Amniotic stem cell (primary cell): ENCODE measurements at places on chromosomes 13 and 19.
A peak's percentile ranks its signal among the peaks of the same experiment; 100 is the strongest.

GRCh38 chr19:53158119-53158656 lies 665 bp downstream of the ZNF347 start:
- DNase-seq = no peak

- DNase-seq = no peak
These were observed 235.5 kb downstream of the GPC6 start for GRCh38 chr13:93462151-93462550.

DNA sequence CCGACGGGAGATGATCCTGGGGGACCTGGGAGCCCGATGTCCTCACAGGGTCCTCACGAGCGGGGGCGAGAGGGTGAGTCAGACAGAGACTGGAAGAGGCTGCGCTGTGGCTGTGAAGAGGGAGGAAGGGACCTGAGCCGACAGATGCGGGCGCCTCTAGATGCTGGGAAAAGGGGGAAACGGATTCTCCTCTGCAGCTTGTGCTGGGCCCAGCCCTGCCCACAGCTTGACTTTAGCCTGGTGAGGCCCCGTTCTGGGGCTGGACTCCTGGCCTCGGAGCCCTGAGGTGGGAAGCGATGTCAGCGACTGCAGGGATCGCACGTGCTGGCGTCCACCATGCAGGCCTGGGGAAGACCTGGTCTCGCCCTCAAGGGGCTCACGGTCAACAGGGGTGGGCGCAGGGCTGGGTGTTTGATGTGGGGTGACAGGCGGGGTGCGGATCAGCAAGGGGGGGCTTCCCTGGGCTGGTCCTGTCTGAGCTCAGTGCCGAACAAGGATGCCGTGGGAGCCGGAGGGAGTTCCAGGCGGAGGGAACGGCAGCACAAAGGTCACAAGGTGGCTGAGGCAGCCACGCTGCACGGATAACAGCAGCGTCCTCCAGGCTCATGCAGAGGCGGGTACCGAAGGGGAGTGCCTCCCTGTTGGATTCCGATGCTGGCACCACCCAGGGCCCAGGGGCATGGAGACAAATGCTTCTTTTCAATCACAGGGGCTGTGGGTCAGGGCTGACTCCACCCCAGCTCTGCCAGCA lies 31.8 kb downstream of the PIP5K1C start:
- no peak for DNase-seq

- no peak for DNase-seq
These were observed 10.4 kb downstream of the BORCS8 start for GRCh38 chr19:19181488-19181998.

GRCh38 chr13:46168341-46168740 lies 13.6 kb downstream of the LCP1 start:
- no peak for DNase-seq

DNA sequence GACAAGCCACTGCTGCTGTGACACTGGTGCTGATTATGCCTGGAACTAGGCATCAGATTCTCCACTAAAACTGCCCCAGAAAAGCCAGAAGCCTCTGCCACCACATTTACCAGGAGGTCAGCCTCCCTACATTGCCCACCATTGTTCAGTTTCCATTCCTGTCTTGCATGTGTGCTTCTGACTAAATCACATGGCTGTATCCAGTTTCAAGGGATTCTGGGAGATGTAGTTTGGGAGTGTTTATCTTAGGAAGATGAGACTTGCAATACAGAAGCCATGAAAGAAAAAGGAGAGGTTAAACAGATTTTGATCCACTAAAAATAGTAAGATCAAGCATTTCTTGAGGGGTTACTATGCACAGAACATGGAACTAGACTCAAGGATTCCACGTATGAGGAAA lies 40.7 kb upstream of the SERPINE3 start:
- DNase-seq = no peak

- DNase-seq = peak; percentile 63
These were observed 20.2 kb upstream of the ERVV-1 start for GRCh38 chr19:52993342-52994178.

DNA sequence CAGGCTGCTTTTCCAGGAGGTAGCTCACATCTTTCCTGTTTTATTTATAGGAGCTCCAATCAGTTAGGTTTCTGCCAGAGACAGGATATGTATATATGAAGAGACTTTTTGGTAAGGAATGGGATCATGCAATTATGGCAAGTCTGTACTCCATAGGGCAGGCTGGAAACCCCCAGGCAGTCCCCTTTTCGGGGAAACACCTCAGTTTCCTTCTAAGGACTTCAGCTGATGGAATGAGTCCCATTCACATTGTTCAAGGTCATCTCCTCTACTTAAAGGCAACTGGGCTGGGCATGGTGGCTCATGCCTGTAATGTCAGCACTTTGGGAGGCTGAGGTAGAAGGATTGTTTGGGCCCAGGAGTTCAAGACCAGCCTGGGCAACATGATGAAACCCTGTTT lies 10.9 kb upstream of the SLC25A42 start:
- DNase-seq = no peak

DNA sequence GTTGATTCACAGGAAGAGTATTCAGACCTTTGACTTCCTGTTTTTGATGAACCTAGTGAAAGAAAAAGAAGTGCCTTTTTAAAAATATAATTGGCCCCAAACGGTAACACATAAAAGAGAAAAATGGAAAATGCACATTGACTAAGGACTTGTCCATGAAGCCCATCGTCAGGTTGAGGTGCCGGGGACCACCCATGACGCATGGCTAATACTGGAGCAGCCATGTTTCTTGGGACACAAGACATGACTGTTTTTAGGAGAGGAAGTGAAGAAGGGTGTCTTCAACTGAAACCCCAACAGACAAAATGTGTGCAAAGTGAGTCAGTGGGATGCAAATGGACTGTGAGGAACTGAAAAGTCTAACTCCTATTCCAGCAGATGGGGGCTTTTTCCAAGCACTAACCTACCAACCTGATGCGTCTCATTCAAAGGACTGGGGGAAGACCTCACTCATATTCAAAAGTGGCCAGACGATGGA lies 459.4 kb downstream of the FOXO1 start:
- no peak for DNase-seq

GRCh38 chr19:3987619-3988371 lies 2.5 kb upstream of the EEF2 start:
- DNase-seq = peak; percentile 38

GRCh38 chr19:43780706-43781525 lies at the start of gene KCNN4:
TSS of gene KCNN4 (minus strand) at chr19:43780973. CDS start at chr19:43780861, 112 bp downstream.
- no peak for DNase-seq

DNA sequence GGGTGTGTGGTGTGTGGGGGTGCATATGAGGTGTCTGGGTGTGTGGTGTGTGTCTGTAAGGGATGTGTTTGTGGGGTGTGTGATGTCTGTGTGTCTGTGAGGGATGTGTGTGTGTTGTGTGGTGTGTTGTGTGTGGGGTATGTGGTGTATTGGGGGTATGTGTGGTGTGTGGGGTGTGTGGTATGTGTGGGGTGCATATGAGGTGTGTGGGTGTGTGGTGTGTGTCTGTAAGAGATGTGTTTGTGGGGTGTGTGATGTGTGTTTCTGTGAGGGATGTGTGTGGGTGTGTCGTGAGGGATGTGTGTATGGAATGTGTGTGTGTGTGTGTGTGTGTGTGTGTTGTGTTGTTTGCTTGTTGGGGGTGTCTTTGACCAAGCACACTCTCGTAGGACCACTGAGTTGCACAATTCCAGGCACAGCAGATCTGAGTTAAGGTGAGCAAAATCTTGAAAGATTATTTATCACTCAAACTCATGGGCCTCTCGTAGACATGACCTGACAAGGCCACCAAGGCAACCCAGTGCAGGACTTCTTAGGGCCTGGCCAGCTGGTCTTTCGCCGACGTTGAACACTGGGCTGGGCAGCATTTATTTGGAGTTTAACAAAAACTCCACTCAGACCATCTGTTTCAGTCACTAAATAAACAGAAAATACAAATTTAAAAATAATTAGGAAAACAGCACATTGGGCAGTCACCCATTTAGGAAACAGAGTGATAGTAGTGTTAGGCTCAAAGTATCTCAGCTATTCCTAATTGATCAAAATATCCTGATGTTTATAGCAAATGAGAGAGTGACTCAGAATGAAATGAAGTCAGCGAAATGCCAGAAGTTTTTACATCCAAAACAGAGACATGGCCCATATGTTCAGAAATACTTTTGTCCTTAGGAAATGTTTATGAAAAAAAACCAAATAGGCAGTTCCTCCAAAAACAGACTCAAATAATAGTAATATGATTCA lies 301.1 kb downstream of the FGF9 start:
- no peak for DNase-seq

DNA sequence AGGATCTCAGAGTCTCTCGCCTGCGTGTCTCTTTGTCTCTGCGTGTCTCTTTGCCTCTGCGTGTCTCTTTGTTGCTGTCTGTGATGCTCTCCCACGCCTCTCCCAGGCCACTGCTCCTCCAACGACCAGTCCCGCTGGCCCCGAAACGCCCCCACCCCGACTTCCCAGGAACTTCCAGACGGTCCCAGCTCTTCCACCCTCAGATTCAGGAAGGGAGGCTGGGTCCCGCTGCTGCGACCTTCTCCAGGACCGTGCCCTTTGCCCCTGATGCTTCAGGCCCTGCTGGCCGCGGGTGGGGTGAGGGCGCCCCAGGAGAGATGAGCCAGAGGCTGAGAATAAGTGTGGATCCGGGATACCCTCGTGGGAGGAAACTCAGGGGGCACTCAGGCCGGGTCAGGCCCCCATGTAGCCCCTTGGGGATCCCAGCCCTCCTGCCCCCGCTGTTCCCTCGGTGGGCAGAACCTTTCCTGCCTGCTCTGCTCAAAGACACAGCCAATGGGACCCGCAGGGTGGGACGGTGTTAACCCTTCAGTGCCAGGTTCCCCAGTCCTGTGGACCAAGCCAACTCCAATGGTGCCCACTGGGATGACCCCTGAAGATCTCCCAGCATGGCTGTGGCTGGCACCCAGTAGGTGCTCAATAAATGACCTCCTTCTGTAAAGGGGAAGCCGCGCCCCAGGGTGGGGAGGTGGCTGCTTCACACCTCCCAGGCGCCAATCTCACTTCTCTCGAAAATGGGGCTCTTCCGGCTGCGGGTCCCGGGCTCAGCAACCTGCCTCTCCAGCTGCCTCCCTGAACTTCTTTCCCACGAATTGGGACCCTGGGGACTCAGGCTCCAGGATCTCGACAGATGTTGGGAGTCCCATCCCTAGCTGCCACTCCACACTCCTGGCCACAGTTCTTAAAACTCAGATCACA lies 1.5 kb upstream of the S1PR5 start:
- no peak for DNase-seq

DNA sequence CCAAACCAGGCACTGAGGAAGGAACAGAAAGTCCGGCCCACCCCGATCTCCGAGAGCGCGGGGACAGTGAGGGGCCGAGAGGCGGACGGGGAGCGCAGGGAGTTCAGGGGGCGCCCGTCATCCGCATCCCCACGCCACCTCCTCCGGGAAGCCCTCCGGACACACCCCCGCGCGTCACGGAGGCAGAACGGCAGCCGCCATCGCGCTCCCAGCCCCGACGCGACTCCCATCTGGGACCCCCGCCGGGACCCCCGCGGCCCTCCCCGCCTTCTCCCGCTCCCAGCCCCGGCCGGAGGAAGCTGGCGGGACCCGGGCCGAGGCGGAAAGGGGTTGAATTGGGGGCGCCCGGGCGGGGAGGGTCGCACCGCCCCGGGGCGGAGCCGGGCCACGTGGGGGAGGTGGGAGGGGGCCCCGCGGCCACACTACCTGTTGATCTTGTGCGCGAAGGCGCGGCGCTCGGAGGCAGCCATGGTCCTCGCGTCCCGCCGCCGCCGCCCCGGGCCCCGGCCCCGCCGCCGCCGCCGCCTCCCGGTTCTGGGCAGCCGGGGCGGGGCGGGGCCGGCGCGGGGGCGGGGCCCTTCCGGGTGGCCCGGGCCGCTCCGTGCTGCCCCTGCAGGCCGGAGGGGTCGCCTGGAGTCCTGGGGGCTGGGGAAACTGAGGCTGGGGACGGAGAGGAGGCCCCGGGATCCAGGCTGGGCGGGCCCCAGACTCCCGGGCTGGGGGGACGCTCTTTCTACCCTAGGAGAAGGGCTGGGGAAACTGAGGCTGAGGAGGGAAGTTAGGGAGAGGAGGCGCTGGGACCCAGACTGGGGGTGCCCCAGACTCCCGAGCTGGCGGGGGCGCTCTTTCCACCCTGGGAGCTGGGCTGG lies at the start of gene DOCK6:
Gene DOCK6 (minus strand): TSS at position 554 of the 869 bp plus-strand sequence. CDS start 84 bp downstream, at position 470.
- DNase-seq = no peak

GRCh38 chr19:1478934-1479707 lies at the start of gene C19orf25:
TSS of gene C19orf25 (minus strand) at chr19:1479215. CDS start at chr19:1478903, 312 bp downstream.
- peak; percentile 80 for DNase-seq

DNA sequence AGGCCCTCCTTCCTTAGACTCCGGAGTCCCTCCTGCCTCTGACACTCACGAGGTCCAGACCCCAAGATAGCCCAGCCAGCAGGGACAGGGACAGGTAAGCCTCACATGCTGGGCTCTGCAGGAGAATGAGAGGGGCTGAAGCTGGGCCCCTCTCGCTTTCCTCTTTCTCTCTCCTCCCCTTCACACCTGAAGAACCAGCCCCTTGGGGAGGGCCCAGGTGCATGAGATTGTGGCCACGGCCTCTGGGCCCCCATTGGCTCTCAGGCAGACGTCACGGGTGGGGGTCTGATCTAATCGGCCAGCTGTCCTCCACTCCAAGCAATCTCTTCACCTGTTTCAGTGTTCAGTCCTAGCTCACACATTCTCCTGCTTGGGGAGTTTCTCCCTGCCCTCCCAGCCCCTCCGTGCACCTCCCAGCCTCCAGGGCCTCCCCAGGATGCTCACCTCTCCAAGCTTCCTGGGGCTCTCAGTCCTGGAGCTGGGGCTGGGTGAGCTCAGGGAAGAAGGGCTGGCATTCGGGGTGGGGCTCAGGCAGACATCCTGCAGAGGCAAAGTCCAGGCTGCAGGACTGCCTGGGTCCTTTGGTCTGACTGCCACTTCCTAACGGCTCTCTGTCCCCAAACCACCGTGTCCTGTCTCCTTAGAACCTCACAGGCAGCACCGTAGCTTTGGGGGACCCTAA lies 2.8 kb downstream of the TMEM150B start:
- DNase-seq = no peak

- DNase-seq = no peak
These were observed 37.8 kb downstream of the ELF1 start for GRCh38 chr13:40981361-40981760.

- no peak for DNase-seq
These were observed 32.4 kb downstream of the RHPN2 start for GRCh38 chr19:33032218-33032781.

DNA sequence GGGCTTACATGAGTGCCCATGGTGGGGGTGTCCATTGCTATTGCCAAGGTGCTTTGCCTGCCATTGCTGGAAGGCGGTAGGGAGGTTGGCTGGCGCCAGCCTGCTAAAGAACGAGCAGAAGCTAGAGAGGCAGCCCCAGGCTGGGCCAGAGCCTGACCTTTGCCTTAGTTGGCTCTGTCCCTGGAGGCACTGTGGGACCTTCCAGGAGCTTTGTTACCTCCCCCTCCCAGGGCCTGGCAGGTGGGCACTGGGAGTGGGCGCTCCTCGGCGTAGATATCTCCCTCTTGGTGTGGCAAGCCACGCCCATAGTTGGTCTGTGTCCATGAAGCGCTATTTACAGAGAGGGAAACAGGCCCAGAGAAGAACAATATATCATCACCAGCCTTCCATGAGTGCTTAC lies 2.3 kb upstream of the SLC25A42 start:
- DNase-seq = no peak
